ENCODE measurements at places on chromosomes 7 and 10. TPM values are rescaled to one million over a fixed set of nuclear protein-coding genes. Genes with fewer than 3 reads are reported as not detected.

GRCh38 chr10:35300063-35300699 lies 36.1 kb upstream of the CCNY start:
- peak; percentile 55 for DNase-seq

- DNase-seq = no peak
Measured at GRCh38 chr10:84706431-84706830, 378.0 kb downstream of the CCSER2 start.

GRCh38 chr7:3027005-3027845 lies 16.4 kb downstream of the CARD11 start:
- no peak for DNase-seq

- peak; percentile 65 for DNase-seq
Measured at GRCh38 chr7:73941836-73942551, 81.0 kb downstream of the TMEM270 start.

Gene CPXM2
- not detected for polyA plus RNA-seq

DNA sequence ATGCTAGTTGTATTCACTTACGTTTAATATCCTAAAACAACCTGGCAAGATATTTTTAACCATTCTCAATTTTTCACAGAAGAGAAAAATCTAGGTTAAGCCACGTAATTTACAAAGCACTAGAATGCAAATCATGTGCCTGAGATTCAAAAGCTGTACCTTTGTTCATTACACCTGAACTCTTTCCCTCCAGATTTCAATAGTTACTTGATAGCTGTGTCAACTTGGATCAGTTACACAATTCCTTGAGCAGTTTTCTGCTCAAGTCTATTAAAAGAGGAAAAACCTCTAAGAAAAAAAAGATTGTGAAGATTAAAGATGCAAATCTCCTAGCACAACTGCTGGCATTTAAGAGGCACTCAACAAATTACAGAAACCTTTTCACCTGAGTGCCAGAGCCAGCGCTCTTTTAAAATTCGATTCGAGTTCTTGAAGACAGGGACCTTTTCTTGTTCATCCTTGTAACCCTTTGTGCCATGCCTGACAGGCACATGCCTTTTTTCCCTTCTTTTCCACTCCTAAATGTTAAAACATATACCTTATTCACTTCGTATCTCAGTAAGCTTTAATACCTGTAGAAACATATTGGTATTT lies 886 bp downstream of the NSUN6 start:
- DNase-seq = no peak

Gene PILRB
- polyA plus RNA-seq = 46.7 TPM

- no peak for DNase-seq
Measured at GRCh38 chr7:139725077-139725476, 52.7 kb downstream of the HIPK2 start.

- no peak for DNase-seq
Measured at GRCh38 chr10:106707657-106708056, 456.8 kb downstream of the SORCS1 start.

- no peak for DNase-seq
Measured at GRCh38 chr7:45969940-45970339, 48.9 kb upstream of the IGFBP3 start.

Gene COPG2
- polyA plus RNA-seq = 18.6 TPM

DNA sequence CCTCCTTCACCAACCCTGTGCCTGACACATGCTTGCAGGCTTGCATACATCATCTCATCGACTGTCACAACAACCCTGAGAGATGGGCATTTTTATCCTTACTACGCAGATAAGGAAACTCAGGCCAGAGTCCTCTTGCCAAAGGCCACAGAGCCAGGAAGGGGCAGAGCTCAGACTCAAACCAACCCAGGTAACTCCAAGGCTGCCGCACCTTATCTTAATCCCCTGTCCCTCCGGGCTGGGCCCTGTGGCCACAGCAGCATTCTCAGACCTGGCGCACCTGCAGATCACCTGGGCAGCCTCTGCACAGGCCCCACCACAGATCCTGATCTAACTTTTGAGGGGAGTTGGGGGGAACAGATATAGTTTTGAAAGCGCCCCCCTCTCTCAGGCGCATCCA lies 35.1 kb downstream of the SORBS1 start:
- no peak for DNase-seq

DNA sequence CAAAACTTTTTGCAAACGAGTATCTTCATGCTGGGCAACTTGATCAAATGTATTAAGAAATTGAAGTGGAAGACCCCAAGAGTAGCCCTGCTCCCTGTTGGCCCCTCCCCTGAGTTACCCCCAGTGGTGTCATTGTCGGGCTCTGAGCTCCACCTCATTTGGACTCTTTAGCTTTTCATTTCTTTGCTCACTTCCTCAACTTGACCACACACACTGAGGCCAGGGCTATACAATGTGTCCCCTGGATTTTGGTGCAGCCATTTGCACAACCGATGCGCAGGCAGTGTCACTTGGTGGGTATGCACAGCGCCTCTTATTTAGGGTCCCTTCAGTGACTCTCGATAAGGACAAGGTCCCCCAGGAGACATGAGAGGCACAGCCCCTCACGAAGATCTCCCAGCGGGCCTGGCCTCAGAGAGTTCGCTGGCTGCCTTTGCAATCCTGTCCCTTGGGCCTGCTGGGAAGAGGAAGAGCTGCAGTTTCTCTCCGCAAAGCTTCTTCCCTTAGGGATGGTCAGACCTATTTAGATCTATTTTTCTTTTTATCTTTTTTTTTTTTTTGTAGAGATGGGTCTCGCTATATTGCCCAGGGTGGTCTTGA lies 2.5 kb upstream of the MUC3A start:
- DNase-seq = no peak

Gene SPAM1
- not detected for polyA plus RNA-seq

Gene TMEM270
- not detected for polyA plus RNA-seq

GRCh38 chr10:34717429-34717828 lies 97.7 kb downstream of the PARD3 start:
- DNase-seq = no peak

Gene ZNF239
- 3.4 TPM for polyA plus RNA-seq

Gene CALCR
- not detected for polyA plus RNA-seq

Gene SLC18A2
- polyA plus RNA-seq = 0.03 TPM

DNA sequence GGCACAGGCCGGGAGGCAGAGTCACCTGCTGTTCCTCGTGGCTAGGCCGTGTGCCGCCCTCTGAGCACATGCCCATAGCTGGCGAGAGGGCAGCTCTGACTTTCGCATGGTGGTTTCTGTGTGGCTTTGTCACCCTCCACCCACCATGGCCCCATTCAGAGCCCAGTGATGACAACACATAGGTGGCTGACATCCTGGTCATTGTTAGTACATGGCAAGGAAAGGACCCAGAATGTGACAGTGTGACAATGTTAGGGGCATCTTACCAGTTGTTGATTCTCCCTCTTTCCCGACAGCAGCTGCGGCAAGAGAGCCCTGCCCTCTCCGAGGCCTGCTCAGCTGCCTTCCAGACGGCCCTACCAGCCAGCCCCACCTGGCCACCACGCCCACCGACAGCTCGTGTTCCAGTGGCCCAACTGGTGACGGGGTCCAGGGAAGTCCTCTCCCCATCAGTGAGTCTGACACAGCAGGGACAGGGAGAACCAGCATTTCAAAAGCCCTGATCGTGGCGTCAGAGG lies 52.2 kb downstream of the ZNF467 start:
- DNase-seq = no peak

Gene FEZF1
- not detected for polyA plus RNA-seq

Gene MYPN
- 1.5 TPM for polyA plus RNA-seq
